ENCODE measurements at places on chromosomes 6 and 20.

DNA sequence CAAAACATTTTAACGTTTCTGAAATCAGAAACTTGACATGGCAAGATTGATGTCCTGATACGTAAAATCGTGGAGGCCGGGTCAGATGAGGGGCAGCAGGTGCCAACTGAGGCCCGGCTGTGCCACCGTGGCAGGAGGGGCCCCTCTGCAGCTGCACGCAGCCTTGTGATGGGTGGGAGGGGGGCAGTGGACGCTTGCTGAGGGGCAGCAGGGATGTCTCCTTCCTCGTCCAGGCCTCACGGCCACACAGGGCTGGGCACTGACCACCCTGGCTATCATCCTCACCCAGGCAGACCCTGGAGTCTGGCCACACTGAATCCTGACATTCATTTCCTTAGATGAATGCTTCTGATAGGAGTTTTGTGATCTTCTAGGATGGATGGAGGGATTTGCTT lies 114.7 kb downstream of the ERMARD start:
- no peaks in the 10 kb centered on the region for H3K36me3 ChIP-seq
- peaks cover 35% of the 10 kb centered on the region for H3K4me1 ChIP-seq
- no peak overlapping the region for H3K27ac ChIP-seq
- no peak overlapping the region for H3K4me3 ChIP-seq
- no peak for DNase-seq
- H3K27me3 ChIP-seq: no peaks in the 10 kb centered on the region

DNA sequence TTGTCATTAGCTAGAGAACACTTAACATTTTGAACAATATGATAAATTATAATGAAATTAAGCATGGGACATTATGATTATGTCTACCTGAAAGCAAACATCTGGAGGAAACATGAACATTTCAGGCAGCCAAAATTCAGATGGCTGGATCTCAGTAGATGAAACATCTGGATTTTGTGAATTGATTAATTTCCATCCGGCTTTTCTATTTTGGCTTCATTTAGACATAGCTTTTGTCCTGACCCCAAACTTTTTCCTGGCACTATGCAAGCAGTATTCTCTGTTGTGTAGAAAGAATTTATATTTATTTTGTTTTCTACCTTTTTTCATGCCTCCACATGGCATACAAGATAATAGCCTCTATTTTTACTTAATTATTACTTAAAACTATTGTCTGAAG lies 186.3 kb downstream of the OGFRL1 start:
- H3K27ac ChIP-seq: no peak overlapping the region
- no peak for DNase-seq
- H3K4me3 ChIP-seq: no peak overlapping the region
- no peaks in the 10 kb centered on the region for H3K27me3 ChIP-seq

DNA sequence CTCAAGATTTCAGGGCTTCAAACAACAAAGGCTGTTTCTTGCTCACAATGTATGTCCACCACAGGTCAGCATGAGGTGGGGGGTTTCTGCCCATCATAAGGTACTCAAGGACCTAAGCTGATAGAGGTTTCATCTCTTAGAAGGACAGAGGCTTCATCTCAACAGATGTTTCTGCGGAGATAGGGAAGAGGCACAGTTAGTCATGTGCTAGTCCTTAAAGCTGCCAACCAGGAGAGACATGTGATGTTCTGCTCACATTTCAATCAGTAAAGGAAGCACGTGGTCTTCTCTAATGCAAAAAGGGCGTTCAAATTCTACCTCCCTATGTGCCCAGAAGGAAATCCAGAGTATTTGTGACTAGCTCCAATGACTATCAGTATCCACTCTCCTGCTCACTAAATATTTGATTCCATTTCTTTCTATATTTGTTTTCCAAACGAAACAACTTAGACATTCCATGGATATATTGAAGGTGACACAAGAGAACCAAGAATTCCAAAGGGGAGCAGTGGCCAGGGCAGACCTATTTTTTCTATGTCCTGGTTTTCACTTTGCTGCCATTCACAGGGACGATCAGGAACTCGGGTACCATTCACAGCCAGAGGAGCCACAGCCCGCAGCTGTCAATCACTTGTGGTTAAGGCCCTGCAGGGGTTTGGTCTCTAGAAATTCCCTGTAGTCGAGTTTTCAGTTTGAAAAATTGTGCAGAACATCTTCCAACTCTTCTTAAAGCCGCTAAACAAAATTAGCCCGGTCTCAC lies 173.2 kb upstream of the FOXA2 start:
- H3K4me1 ChIP-seq: no peaks in the 10 kb centered on the region
- DNase-seq: no peak
- H3K27ac ChIP-seq: no peak overlapping the region
- no peaks in the 10 kb centered on the region for H3K36me3 ChIP-seq
- no peaks in the 10 kb centered on the region for H3K27me3 ChIP-seq
- H3K4me3 ChIP-seq: no peak overlapping the region

DNA sequence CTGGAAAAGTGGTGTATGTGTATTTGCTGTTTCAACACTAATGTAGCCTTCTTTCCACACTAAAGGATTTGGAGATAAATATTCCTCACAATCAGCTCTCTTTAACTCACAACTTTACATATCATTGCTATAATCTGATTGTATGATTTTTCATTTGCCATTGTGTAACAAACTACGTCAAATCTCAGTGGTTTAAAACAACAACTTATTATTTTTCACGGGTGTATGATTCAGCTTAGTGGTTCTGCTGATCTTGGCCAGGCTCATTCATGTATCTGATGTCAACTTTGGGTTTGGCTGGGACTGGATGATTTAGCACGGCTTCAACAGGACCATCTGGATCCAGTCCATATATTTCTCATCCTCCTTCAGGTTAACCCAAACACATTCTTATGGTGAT lies 55.4 kb upstream of the TMX4 start:
- H3K27ac ChIP-seq: no peak overlapping the region
- DNase-seq: no peak
- H3K4me1 ChIP-seq: peaks cover 4% of the 10 kb centered on the region
- H3K27me3 ChIP-seq: no peaks in the 10 kb centered on the region
- H3K36me3 ChIP-seq: no peaks in the 10 kb centered on the region

- peaks cover 23% of the 10 kb centered on the region for H3K27me3 ChIP-seq
- no peak overlapping the region for H3K4me3 ChIP-seq
- no peak overlapping the region for H3K27ac ChIP-seq
- no peaks in the 10 kb centered on the region for H3K4me1 ChIP-seq
Measured at GRCh38 chr6:30149234-30149633, 11.8 kb downstream of the TRIM10 start.

DNA sequence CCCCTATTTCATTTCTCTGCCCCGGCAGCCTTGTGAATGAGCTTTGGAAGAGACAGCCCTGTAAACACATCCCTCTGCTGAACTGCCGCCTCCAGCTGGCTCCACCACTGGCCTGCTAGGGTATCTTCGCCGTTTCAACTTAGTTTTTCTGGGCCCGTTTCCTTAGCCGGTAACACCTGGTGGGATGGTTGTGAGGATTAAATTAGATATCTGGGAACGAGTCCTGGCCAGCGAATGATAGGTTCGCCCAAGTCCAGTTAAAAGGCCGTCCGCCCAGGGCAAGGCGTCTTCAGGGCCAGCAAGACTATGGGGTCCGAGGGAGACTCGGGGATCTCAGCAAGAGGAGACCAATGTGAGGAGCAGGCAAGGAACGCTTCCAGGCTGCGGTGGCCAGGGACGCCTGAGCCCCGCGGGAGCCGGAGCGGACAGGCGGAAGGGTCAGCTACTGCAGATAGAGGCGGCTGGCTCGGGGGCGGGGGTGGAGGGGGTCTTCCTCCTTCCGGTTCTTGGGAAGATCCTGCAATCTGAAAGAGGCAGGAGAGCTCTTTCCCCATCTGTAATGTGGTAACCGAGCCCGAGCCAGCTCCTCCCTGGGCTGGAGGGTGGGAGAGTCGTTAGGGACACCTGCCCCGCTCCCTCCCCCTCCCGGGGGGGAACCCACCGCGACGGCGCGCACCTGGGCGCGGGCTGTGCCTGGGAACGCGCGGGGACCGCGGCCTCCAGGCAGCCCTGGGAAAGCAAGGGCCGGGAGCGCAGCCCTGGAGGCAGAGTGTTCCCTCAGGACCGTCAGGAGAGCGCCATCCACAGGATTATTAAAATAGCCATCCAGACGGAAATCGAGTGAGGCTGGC lies 4.5 kb upstream of the PTCRA start:
- peaks cover 8% of the 10 kb centered on the region for H3K4me1 ChIP-seq
- H3K4me3 ChIP-seq: peak overlapping the region; percentile 54
- no peak for DNase-seq
- no peak overlapping the region for H3K27ac ChIP-seq
- H3K36me3 ChIP-seq: no peaks in the 10 kb centered on the region
- H3K27me3 ChIP-seq: peaks cover 33% of the 10 kb centered on the region

Data from T-cell (primary cell).